Activated CD4-positive, alpha-beta T cell treated with anti-CD3 and anti-CD28 coated beads, Interleukin-2, amount 10 ng/mL, durations not matched to agents 24 days and 14 days (primary cell): ENCODE measurements at places on chromosomes 6 and 20. TPM values are rescaled to one million over a fixed set of nuclear protein-coding genes. Genes with fewer than 3 reads are reported as not detected.

Gene ACTR5
- total RNA-seq = 15.2 and 15.8 TPM in 2 replicates

GRCh38 chr20:62080249-62080990 lies 14.7 kb upstream of the TAF4 start:
- no peak for DNase-seq

GRCh38 chr6:38460186-38460585 lies 179.5 kb downstream of the BTBD9 start:
- DNase-seq = no peak

DNA sequence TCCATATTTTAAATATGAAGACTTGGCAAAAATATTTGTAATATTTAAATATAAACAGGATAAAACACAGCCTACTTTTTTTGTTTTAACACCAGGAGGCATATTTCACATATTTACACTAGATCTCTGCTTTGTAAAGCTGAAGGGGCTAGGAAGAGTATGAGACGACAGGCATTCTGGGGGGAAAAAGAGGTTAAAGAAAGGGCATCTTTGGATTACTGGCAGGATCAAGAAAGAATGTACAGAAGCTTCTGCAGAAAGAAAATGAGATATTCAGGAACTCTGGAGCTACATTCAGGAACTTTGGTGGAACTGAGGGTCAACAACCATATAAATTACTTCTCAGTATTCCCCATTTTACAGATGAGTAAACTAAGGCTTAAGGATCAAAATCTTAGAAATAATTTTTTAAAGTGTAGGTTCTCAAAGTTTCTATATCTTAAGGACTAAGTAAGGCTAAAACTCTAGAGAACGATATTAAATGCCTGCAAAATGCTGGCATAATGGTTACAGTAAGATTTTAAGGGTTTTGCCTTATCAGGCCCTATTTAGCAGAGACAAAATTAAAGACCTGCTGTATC lies 156.5 kb downstream of the CDK19 start:
- DNase-seq = no peak

GRCh38 chr6:45297320-45297719 lies 30.8 kb upstream of the RUNX2 start:
- peak; percentile 6 for DNase-seq

DNA sequence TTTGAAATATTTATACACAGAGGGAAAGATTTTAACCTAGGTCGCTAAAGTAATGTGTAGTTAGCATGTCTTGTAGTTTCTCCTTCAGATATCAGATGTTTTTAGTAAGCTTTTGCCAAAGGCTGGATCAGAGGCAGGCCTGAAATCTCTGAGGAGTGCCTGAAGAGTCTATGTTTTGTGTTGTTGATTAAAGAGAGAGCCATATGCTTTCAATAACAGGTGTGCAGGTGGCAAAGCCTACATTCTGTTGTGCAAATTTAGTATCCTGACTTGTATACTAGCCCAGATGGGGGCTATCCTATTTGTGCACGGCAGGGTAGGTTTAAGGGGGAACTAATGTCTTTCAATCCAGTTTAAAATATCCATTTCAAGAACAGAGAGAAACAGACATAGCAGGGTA lies 167.1 kb upstream of the ATXN1 start:
- no peak for DNase-seq
